H1 (cell line): ENCODE measurements at places on chromosomes 2 and 18. TPM values are rescaled to one million over a fixed set of nuclear protein-coding genes. Genes with fewer than 3 reads are reported as not detected.

Gene TDRD15
- not detected in 2 replicates for total RNA-seq

Gene BBS5
- 0.20 and 0.31 TPM in 2 replicates for total RNA-seq

Gene SLC19A3
- total RNA-seq, result 5.9 and 9.8 TPM in 2 replicates

Gene XDH
- total RNA-seq, result 0.98 and 1.2 TPM in 2 replicates

Gene FOSL2
- total RNA-seq, result 4.5 and 5.5 TPM in 2 replicates

Gene CIB4
- not detected in 2 replicates for total RNA-seq

Gene SIX3
- total RNA-seq, result 0.19 and 0.21 TPM in 2 replicates

Gene C1QL2
- total RNA-seq, result 0.88 and 1.1 TPM in 2 replicates

Gene NAPG
- 19.6 and 23.5 TPM in 2 replicates for total RNA-seq

Gene APOB
- 0.52 and 0.61 TPM in 2 replicates for total RNA-seq

Gene LHCGR
- total RNA-seq, result 0.31 and 0.73 TPM in 2 replicates

Gene CMPK2
- 0.28 and 0.31 TPM in 2 replicates for total RNA-seq

GRCh38 chr2:222939208-222939856, 78.5 kb downstream of the ACSL3 start:
- DNase-seq, result peak; percentile 94

DNA sequence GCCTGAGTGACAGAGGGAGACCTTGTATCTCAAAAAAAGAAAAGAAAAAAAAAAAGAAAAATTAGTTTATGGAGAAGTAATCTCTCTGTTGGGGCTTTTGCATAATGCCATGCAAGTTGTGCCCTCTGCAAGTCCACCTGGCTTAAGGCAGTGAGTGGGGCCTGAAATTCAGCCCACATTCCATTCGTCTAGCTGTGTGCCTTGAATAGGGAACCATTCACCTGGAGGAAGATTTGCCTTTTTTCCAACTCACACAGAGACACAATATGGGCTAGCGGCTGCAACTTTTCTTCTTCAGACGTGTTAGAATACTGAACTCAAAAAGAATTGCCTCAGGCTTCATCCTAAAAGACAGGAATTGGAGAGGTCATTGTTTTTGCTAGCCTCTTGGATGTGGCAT, 160.0 kb upstream of the STON1 start:
- DNase-seq, result no peak

DNA sequence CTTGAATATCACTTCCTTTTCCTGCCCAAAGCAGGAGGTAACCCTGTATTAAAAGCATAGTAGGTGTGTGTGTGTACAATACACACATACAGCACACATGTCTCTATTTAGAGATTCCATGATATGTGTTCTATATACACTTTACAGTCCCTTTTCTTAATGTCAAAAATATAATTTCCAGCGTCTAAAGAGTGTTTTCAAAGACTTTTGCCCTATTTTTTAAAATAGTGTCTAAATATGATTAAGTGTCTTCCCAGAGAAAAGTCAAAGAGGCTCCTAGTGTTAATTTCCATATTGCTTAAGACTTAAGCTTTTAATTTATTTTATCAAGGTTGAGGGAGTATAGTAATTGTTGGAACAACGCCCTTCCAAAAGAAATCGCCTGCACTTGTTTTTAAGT, 420.3 kb upstream of the POU3F3 start:
- DNase-seq, result no peak

- peak; percentile 80 for DNase-seq
Measured at GRCh38 chr2:73260338-73260984, 23.8 kb downstream of the FBXO41 start.

- no peak for DNase-seq
Measured at GRCh38 chr2:232887171-232887850, 17.2 kb downstream of the SNORC start.

- DNase-seq, result no peak
Measured at GRCh38 chr18:2223449-2223848, 347.9 kb downstream of the METTL4 start.

DNA sequence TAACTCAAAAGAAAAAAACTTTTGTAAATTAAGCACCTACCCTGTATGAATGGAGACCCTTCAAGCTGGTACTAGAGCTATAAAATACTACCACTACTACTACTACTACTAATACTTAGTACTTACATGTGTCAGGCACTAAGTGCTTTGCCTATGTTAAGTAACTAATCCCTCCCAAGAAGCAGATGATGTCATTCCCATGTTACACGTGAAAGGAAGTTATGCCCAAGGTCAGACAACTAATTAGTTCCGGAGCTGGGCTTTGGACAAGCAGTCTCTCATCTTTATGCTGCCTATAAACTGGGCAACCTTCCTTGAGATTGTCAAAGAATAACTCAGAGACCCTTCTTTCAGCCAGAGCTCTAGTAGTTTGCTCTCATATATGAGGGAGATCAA, 13.9 kb upstream of the ATP6V1B1 start:
- no peak for DNase-seq

DNA sequence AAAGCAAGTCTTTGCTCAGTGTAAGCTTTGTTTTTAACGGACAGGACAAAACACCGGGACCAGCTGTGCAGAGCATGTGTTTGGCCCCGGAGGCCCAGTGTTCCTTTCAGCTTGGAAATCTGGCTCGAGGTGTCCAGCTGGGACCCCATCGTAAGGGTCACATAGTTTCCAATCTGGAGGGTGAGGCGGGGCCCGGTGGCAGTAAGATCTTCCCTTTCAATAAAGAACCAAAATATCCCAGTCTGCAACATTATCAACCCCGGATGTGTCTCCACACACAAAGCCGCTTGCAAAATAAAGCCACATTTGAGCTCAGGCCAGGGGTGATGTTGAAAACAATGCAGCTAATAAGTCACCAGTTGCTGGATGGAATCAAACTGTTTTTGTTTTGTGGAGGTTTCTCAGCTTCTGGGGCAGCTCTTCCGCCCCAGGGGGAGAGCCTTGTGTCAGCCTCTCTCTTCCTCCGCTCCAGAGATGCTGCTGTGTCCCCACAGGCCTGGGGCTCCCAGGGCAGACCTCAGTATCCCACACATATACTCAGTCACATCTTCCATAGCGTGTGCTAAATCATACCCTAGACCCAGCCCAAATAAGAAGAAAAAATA, 138.6 kb upstream of the GLI2 start:
- no peak for DNase-seq

GRCh38 chr2:35199298-35199697, 1156.3 kb upstream of the CRIM1 start:
- no peak for DNase-seq

DNA sequence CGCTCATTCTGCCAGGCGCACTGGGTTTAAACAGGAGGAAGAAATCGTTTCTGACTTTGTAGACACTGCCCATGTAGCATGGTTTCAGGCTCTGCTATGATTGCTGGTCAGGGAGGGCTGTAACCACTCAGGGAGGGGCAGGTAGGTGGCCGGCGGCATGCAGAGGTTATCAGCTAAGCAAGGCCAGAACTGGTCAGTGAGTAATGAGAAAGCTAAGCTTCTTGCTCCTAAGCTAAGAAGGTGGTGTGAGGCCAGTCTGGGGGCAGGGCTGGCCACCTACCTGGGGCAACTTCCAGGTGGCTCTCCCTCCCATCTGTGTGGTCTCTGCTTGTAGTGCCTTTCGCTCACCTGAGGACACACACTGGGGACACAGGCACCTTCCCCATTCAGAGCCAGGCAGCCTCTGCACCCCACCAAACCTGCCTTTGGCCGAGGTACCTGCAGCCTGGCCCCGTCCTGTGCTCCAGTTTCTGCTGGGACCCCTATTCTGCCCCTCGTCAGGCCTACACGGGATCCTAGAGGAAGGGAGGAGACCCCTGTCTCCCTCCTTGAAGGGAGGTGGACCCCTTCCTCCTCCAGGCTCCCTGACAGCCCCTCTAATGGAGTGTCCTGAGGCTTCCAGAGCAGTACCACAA, 195.9 kb downstream of the SEPTIN10 start:
- DNase-seq, result no peak

DNA sequence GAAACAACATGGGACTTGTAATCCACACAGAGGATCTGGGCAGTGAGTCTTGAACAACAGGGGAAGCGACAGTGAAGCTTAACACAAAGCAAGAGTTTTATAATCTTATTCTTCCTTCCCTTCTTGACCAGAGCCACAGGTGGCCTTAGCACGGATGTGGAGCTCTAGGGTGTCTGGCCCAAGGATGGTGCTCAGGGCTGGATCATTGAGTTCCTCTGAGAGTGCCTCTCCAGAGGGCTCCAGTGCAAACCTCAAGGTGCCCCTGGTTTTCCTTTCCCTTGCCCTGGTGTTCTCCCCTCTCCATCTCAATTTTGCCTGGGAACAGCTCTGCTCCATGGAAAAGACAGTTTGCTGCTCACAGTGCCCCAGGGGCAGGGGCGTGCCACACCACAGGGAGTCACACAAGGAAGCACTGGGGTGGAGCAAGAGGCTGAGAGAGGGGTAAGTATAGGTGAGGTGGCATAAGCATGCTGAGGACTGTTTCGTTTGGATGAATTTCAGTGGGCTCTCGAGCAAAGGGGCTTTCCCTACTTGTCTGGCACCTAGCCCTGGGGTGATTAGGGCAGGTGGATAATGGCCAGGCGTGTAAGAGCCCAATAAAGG, 88.6 kb upstream of the B3GNT7 start:
- DNase-seq, result no peak

GRCh38 chr2:50950996-50951395, 80.9 kb downstream of the NRXN1 start:
- no peak for DNase-seq

DNA sequence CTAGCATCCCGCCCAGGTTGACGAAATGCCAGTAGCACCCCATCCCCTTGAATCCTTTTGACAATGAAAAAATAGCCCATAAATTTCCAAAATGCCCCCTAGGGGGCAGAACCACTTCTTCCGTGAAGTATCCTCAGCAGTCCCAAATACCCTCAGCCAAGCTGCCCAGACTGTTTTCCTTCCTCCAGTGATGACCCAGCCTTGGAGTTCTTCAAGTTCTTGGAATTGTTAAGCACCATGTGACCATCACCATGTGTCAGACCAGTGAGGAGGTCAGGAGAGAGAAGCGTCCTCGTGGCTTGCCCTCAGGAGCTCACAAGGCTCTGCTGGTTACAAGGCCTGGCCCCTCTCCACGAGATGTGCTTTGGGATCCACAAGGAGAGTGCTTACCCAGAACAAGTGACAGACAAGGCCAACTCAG, 1.4 kb upstream of the SLC23A3 start:
- no peak for DNase-seq

- no peak for DNase-seq
Measured at GRCh38 chr18:78955051-78955450, 24.6 kb upstream of the SALL3 start.

DNA sequence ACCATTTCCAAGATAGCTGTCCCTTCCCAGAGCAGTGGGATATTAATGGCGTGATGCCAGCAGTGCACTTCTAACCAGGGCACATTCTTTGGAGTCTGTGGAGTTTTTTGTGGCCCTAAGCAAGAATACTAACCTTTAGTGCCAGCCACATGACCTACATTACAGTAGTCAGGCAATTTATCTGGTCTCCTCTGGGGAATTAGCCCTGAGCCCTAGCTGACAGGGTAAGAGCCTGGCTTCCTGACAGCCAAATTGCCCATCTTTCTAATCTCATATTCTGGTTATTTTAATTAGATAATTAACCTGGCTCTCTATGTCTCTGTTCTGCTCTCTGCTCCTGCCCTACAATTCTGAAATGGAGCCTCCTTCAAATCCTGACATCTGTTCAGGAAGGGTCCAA, 5.2 kb downstream of the PFN4 start:
- no peak for DNase-seq

DNA sequence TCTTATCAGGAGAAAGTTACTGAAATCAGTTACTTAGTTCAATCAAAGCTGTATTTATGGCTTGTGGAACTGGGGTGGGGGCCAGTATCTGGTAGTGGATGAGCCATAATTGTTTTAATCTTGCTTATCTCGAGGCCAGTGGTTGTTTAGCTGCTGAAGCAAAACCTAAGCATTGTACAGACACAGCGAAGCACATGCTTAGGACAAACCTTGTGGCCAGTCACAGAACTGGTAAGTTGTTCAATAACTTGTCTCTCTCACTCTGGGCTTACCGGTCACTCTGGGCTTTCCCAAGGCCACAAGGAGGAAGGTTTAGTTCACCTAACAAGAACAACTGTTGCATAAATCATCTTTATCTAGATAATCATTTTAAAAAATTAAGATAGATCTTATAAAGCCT, 296.6 kb upstream of the NETO1 start:
- no peak for DNase-seq

- DNase-seq, result no peak
Measured at GRCh38 chr2:198710562-198710961, 747.2 kb downstream of the SATB2 start.

DNA sequence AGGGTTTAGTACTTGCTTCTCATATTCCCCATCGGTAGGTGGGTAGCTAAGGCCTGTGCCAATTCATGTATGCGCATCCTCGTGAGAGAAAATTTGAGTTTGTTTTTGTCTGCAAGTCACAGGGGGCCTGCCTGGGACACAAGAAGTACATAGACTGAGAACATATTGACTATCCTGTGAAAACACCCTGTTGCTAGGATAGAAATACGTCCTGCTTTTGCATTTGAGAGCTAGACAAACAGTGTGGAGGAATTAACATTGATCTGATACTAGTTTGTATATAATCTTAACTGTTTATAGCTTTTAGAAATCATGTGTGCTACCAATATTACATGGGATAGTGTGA, 10.9 kb downstream of the WDR7 start:
- no peak for DNase-seq

DNA sequence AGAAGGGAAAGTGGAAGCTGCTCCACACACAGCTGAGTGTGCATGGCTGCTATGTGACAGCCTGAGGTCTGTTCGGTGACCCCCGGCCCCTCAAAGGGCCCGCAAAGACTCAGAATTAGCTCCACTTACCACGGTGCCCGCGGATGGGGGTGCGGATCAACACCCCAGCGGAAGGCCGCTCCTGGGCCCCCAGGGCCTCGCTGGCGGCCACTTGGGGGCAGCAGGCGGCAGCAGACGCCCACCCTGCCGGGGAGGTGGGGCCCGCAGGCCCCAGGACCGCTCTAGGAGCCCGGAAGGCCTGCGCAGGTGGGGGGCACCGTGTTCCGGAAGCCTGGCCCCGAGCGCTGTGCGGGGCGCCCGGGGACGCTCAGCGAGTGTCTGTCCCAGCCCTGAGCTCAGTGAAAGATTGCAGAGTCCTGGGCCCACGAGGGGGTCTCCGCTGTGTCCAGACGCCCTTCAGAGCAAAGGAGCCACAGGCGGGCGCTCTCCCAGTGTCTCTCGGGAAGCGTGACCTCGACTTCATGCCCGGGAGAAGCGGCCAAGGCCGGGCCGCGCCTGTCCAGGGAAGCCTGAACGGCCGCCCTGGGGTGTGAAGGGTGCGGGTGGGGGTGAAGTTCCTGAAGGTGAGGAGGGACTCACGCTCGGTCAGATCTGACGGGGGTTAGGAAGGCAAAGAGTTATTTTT, 118.7 kb downstream of the VAPA start:
- peak; percentile 83 for DNase-seq
